Activated T-cell treated with anti-CD3 and anti-CD28 coated beads, Interleukin-2, amount 50 U/mL, for 1 hour (primary cell): ENCODE measurements at places on chromosomes 7 and 10.

DNA sequence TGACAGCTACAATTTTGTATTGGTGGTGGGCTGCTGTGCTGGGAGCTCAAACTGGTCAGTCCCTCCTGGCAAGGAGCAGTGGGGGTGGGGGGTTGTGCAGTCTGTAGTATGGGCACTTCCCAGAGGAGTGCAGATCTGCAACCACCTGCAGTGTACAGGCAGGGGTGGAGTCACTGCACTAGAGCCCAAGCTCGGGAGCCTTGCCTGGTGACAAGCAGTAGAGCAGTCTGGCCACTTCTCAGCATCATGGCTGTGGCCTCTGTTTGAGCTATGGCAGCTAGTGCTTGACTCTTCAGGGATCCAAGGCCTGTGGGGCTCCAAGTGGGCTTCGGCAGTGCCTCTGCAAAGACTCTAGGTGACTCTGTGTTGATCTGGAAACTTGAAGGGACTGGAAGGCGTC lies 585.1 kb upstream of the GRM3 start:
- no peak for DNase-seq

- no peak for DNase-seq
Measured at GRCh38 chr7:47938574-47939165, 9.6 kb downstream of the PKD1L1 start.

DNA sequence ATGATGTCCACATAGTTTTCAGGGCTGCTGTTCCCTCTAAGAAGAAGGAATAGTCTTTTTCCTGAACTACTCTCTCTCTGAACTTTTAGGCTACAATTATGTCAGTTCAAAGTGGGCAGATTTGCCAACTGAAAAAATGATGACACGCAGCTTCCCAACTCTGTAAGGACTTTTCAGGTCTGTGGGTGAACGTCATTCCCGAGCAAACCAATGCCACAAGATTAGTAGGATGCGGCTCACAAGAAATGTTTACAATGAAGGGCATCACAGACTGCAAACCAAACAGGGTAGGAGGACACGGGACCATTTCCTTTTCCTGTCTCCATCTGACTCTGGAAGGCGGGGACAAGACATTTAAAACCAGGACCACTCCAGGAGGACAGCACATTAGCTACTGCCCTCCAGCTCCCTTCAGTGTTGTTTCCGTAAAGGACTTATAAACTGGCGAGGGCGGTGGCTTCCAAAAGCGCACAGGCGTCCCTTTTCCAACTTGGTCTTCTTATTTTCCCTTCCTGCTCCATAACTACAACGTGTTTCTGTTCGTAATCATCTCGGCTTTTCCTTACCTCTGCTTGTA lies 539 bp upstream of the MKLN1 start:
- no peak for DNase-seq

DNA sequence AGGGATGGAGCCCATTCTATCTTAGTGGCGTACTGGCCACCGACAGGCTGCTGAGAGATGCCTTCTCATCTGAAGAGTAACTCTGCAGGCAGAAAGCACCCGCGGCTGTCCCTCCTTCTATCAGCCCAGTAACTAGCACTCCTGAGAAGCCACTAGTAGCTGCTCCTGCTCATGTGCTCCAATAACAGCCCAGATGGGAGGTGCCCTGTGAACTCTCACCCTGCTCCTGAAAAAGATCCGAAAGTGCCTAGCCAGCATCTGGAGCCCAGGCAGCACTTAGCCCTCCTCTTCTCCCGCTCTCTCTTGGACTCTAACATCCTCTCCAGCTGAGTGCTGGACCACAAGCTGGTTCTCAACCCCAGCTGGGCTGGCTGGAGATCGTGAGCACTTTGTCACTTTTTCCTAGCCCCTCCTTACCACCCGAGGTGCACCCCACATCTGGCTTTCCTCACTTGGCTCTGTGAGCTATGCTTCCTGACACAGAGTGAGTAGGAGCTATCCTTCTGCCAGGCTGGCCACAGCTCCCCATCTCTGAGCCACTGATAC lies 239.2 kb downstream of the GRID1 start:
- no peak for DNase-seq

- no peak for DNase-seq
Measured at GRCh38 chr10:131743190-131744151, 157.3 kb upstream of the PPP2R2D start.

- DNase-seq, result no peak
Measured at GRCh38 chr10:65945061-65945460, 980.8 kb upstream of the LRRTM3 start.

DNA sequence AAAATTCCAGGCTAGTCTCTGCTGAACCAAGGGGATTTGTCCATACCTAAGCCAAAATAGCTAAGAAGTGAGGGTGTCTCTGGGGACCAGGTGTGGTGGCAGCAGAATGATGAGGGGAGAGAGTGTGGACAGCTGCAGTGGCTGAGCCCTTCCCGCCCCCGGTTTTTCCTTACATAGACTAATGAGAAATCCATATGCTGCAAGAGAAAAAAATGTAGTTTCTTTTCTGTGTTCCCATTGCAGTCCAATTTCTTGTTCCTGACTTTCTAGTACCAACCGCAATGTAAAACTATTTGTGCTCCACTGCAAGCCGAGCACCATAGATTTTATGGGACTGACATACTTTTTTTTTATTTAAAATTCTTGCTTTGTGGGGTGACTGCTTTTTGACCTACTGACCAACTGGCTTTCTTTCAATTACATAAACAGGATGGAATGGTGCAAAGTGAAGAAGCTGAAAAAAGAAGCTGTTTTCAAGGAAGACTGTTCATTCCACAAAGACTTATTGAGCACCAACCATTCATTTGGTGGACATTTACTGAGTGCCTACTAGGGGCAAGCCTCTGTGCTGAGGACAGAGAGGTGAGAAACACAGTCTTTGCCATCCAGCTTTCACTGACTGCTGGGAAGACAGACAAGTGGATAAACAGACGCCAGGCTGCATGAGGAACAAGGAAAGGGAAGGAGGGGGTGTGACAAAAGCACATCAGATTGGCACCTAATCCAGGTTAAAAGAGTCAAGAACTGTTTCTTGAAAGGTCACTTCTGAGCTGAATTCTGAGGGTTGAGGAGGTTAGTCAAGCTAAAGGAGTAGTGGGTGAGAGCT lies 9.8 kb downstream of the CEP41 start:
- DNase-seq, result no peak

DNA sequence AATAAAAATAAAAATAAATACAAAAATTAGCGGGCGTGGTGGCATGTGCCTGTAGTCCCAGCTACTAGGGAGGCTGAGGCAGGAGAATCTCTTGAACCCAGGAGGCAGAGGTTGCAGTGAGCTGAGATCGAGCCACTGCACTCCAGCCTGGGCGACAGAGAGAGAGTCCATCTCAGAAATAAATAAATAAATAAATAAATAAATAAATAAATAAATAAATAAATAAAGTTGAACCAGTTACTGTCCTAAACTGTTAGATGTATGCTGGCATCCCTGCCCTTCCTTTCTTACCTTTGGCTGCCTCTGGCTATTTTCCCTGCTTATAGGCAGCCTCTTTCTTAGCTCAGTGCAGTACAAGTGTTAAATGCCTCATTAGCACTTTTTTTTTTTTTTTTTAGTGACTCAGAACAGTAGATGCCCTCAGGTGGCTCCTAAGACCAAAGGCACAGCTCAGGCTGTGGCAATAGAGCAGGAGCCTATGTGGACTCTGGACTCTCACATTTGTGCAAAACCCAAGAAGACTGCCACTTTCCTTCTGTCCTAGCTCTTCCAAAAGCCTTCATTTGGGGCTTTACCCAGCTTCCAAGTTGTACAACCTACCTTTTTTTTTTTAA lies 30.6 kb upstream of the CABCOCO1 start:
- DNase-seq, result no peak

DNA sequence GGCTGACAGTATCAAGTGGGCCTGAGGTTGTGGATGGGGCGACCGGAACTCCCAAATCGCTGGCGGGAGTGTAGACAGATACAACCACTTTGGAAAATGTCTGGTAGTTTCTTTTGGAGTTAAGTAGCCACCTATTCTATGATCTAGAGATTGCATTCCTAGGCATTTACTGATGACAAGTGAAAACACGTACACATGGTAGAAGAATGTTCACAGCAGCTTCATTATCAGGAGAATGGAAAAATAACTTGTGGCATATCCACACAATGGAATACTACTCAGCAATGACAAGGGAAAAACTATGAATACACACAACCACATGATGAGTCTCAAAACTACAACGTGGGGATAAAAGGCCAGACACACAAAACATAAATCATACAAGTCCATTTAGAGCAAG lies 146.0 kb downstream of the MYOF start:
- no peak for DNase-seq

GRCh38 chr10:122060250-122060649 lies 71.3 kb downstream of the TACC2 start:
- no peak for DNase-seq

DNA sequence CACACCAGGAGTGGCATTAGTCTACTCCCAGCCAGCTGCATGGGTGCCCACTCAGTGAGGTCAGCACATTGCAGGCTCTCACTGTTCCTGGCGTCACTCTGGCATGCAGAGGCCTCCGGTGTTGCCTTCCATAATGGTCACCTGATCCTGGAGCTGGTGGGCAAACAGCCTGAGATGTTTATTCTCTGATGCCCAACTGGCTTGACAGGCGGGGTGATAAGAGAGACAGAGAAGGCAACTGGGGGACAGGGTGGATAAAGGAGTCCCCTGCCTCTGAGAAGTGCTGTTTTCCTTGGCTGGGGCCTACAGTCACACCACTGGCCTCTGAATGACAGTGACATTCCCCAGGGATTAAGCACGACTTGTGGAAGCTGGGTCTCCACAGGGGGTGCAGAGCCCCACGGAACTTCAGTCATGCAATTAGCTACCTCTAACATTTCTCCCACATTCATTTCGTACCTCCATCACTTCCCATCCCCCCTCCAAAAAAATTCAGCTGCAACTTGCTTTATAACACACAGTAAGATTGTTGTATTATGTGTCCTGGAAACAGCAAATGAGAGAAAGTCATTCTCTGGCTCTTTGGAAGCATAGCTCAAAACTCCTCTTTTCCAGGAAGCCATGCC lies 7.1 kb upstream of the RBM20 start:
- DNase-seq, result no peak

DNA sequence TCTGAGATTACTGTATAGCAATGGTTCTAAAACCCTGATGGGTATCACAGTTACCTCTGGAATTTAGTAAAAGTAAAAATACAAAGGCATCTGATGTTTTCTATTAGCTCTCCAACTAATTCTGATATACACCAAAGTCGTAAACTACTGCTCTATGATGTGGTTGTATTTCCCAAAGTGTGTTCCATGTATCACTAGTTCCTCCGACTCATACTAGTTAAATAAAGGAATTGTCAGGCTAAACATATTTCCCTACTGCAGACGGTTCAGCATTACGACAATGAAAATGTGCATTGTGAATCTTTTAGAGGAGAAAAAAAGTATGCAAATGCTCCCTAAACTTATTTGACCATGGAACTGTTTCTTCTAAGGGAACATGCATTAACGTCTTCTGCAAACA lies 38.9 kb downstream of the ZNF365 start:
- no peak for DNase-seq

GRCh38 chr7:45435846-45436245 lies 138.3 kb upstream of the ADCY1 start:
- DNase-seq, result no peak

- no peak for DNase-seq
Measured at GRCh38 chr7:150613880-150614279, 18.3 kb downstream of the GIMAP6 start.

DNA sequence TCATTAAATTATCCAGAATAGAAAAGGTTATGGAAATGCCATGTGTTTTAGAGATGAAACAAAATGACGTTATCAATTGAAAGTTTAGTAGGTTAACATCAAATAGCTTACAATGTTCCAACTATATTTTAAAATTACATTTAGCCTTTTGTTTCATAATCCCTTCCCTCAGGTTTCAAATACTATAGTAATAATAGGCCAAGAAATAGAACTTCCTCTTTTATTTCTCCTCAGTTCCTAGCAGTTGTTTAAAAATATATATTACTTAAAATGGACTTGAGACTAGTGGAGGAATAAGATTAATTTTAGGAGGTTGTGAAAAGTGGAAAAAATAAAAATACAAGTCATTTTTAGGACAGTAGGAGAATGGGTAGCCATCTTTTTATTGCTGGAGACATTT lies 16.4 kb upstream of the PDSS1 start:
- no peak for DNase-seq

- DNase-seq, result no peak
Measured at GRCh38 chr10:35508647-35509046, 96.5 kb upstream of the GJD4 start.

DNA sequence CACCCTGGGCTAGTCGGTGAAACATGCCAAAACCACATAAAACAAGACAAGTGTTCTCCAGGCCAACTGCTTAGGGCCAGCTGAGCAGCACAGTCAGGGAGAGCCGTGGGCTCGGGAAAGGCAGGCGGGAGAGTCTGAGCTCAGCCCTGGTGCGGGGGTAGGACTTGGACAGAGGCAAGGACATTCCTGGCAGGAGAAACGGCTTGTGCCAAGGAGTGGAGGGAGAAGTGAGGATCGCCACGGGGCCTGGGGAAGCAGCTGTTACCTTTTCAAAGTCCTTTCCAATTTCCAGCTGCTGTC lies 4.2 kb downstream of the ELN start:
- DNase-seq, result no peak
